Nephron progenitor cell (in vitro differentiated cells): ENCODE measurements at places on chromosomes 3 and 15.

- H3K27ac ChIP-seq = no peak overlapping the region
- H3K36me3 ChIP-seq = no peaks in the 10 kb centered on the region
- peaks cover 12% of the 10 kb centered on the region for H3K4me1 ChIP-seq
- H3K4me3 ChIP-seq = no peak overlapping the region
- DNase-seq = no peak
These were observed 1.6 kb upstream of the GCNT3 start for GRCh38 chr15:59609730-59610712.

GRCh38 chr3:134378818-134379217 lies 4.6 kb upstream of the AMOTL2 start:
- peaks cover 41% of the 10 kb centered on the region for H3K4me1 ChIP-seq
- no peaks in the 10 kb centered on the region for H3K36me3 ChIP-seq
- DNase-seq = no peak
- H3K4me3 ChIP-seq = no peak overlapping the region
- no peak overlapping the region for H3K27ac ChIP-seq
- H3K27me3 ChIP-seq = peaks cover 23% of the 10 kb centered on the region

DNA sequence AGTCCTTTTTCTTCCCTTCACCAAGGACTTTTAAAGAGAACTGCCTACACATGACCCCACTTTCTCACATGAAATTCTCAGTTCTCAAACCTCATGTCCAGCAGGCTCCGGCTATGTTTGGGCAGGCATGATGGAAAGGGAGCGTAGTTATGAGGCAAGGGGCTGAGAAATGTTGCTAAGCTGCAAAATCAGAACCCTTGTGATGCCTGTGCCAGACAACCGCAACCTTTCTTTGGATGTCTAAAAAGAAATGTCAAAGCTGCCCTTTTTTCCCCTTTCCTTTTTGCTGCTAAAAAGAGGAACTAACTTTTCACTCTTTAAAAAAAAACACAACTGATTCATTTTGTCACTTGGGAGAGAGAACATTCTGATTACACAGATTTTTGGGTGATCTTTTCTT lies 19.2 kb downstream of the GNB4 start:
- no peak overlapping the region for H3K27ac ChIP-seq
- H3K4me1 ChIP-seq = peaks cover 26% of the 10 kb centered on the region
- no peaks in the 10 kb centered on the region for H3K27me3 ChIP-seq
- no peak for DNase-seq
- H3K36me3 ChIP-seq = peaks cover 13% of the 10 kb centered on the region

- no peak for DNase-seq
- H3K27ac ChIP-seq = no peak overlapping the region
- H3K4me1 ChIP-seq = peaks cover 80% of the 10 kb centered on the region
- no peaks in the 10 kb centered on the region for H3K36me3 ChIP-seq
- H3K27me3 ChIP-seq = peaks cover 15% of the 10 kb centered on the region
- H3K4me3 ChIP-seq = no peak overlapping the region
These were observed 487.4 kb upstream of the PROK2 start for GRCh38 chr3:72272356-72272755.

DNA sequence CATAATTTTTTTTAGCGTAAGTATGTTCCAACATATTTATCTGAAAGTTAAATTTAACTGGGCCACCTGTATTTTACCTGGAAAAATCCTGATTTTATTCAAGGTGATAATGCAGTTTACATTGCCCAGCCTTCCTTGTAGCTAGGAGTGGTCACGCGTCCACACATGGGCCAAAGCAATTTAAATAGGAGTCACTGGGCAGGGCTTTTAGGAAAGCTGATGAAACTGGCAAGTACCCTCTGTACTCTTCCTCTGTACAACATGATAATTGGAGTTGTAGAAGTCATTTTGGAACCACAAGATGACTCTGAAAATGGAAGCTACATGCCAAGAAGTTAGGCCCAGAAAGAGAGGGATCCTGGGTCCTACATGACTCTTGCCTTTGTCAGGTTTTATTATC lies 9.5 kb downstream of the BTD start:
- H3K27me3 ChIP-seq = peaks cover 3% of the 10 kb centered on the region
- H3K4me1 ChIP-seq = no peaks in the 10 kb centered on the region
- H3K4me3 ChIP-seq = no peak overlapping the region
- H3K36me3 ChIP-seq = peaks cover 2% of the 10 kb centered on the region
- DNase-seq = no peak

GRCh38 chr3:171393032-171393744 lies 67.0 kb downstream of the TNIK start:
- peak overlapping the region; percentile 68 for H3K27ac ChIP-seq
- H3K27me3 ChIP-seq = peaks cover 3% of the 10 kb centered on the region
- H3K4me1 ChIP-seq = peaks cover 22% of the 10 kb centered on the region
- DNase-seq = no peak

DNA sequence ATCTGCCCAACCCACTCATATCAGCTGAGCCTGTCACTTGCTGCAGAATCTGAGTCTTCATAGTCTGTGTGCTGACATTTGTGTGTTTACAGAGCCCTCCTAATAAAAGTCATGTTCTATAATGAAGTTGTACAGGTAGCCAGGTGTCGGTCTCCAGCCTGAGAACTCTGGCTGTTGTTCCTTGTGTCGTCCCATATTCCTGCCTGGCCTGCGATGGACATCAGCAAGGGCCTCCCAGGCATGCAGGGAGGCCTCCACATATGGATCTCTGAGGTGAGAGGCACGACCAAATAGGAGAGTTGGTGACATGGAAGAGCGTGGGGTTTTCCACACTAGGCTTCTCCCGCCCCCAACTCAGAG lies 2.9 kb downstream of the VILL start:
- H3K4me3 ChIP-seq = peak overlapping the region; percentile 84
- H3K36me3 ChIP-seq = peaks cover 16% of the 10 kb centered on the region
- H3K27me3 ChIP-seq = peaks cover 38% of the 10 kb centered on the region
- H3K27ac ChIP-seq = no peak overlapping the region

- no peaks in the 10 kb centered on the region for H3K36me3 ChIP-seq
- no peak overlapping the region for H3K27ac ChIP-seq
- H3K4me1 ChIP-seq = peaks cover 4% of the 10 kb centered on the region
- peaks cover 6% of the 10 kb centered on the region for H3K27me3 ChIP-seq
- H3K4me3 ChIP-seq = no peak overlapping the region
- no peak for DNase-seq
These were observed 37.3 kb upstream of the FXR1 start for GRCh38 chr3:180875124-180875698.

DNA sequence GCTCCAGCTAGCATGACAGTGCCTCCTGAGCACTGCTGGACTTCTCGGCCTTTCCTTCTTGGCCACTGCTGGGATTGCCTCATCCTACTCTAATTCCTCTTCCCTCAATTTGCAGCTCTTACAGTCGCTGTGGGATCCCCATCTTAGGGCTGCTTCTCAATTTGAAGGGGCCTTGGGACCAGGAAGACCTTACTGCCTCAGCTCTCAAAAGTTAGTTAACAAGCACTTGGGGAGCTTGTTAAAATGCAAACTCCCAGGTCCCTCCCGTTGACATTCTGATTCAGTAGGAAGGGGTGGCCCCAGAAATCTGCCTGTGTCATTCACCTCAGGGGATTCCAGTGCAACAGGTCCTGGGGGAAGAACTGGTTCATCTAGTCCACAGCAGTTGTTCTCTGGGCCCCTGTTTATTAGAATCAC lies 14.8 kb downstream of the BDH1 start:
- peaks cover 13% of the 10 kb centered on the region for H3K4me1 ChIP-seq
- H3K36me3 ChIP-seq = peaks cover 9% of the 10 kb centered on the region
- no peak overlapping the region for H3K4me3 ChIP-seq
- H3K27me3 ChIP-seq = peaks cover 14% of the 10 kb centered on the region

DNA sequence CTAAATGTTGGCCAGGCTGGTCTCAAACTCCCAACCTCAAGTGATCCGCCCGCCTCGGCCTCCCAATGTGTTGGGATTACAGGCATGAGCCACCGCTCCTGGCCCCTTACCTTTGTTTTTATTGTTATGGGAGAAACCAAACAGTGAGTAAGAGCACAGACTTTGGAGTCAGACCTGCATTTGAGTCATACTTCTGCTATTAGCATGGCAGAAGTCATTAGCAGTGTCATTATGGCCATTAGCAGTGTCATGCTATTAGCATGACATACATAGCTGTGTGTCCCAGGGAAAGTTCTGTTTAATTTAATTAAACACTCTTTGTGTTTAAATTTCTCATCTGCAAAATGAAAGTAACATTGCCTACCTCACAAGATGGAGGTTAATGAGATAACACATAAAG lies 54.8 kb downstream of the SQOR start:
- H3K4me3 ChIP-seq = no peak overlapping the region
- H3K27me3 ChIP-seq = peaks cover 13% of the 10 kb centered on the region
- no peak overlapping the region for H3K27ac ChIP-seq
- no peak for DNase-seq

DNA sequence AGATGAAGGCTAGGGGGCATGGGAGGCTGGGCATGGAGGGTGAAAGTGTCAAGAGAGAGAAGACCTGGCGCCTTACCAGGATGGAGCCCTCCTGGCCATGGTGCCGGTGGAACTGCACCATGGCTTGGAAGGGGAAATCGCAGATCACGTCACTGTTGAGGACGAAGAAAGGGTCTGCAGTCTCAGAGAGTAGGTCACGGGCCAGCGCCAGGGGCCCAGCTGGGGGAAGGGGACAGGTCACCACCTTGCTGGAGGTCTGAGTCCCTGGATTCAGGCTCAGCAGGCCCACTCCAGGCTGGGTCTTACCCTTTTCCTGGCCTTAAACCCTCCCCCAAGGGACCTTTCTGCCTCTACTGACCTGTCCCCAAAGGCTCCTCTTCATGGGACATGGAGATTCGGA lies 855 bp downstream of the GMPPB start:
- no peaks in the 10 kb centered on the region for H3K27me3 ChIP-seq

- peaks cover 4% of the 10 kb centered on the region for H3K36me3 ChIP-seq
- no peak overlapping the region for H3K4me3 ChIP-seq
- H3K4me1 ChIP-seq = no peaks in the 10 kb centered on the region
- no peak for DNase-seq
- H3K27ac ChIP-seq = no peak overlapping the region
These were observed 39.5 kb downstream of the TIGIT start for GRCh38 chr3:114333180-114333922.

GRCh38 chr3:89957451-89957850 lies 850.0 kb downstream of the EPHA3 start:
- no peaks in the 10 kb centered on the region for H3K27me3 ChIP-seq
- DNase-seq = no peak
- H3K36me3 ChIP-seq = peaks cover 5% of the 10 kb centered on the region
- H3K27ac ChIP-seq = no peak overlapping the region
- no peak overlapping the region for H3K4me3 ChIP-seq

DNA sequence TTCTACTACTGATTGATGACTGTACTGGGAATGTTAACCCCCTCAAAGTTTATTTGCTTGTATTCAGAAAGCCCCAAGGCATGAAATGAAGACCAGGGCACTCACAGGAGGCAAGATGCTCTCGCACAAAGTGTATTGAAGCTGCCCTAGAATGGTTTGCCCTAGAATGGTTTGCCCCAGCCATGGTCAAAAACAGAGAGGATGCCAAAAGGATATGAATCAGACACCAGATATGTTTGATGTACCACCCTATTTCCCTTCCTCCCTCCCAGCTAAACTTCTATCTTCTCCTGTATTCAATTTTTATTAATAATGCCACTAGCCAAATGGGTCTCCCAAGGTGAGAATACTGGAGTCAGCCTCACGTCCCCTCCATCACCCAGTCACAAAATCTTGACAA lies 101.3 kb downstream of the TMCO5A start:
- H3K4me3 ChIP-seq = no peak overlapping the region
- no peaks in the 10 kb centered on the region for H3K27me3 ChIP-seq
- H3K36me3 ChIP-seq = no peaks in the 10 kb centered on the region
- no peak overlapping the region for H3K27ac ChIP-seq
- no peaks in the 10 kb centered on the region for H3K4me1 ChIP-seq

- no peak for DNase-seq
- H3K4me1 ChIP-seq = peaks cover 28% of the 10 kb centered on the region
- H3K36me3 ChIP-seq = peaks cover 67% of the 10 kb centered on the region
- H3K27ac ChIP-seq = peak overlapping the region; percentile 38
These were observed 7.0 kb downstream of the EIF4A2 start for GRCh38 chr3:186790261-186790981.

GRCh38 chr3:23253214-23253613 lies 50.1 kb downstream of the UBE2E2 start:
- peaks cover 5% of the 10 kb centered on the region for H3K36me3 ChIP-seq
- H3K4me1 ChIP-seq = no peaks in the 10 kb centered on the region
- no peaks in the 10 kb centered on the region for H3K27me3 ChIP-seq
- no peak overlapping the region for H3K27ac ChIP-seq

GRCh38 chr3:194787650-194788049 lies 102.0 kb downstream of the FAM43A start:
- H3K27ac ChIP-seq = no peak overlapping the region
- H3K27me3 ChIP-seq = no peaks in the 10 kb centered on the region
- no peak for DNase-seq
- H3K4me1 ChIP-seq = peaks cover 34% of the 10 kb centered on the region
- no peak overlapping the region for H3K4me3 ChIP-seq

DNA sequence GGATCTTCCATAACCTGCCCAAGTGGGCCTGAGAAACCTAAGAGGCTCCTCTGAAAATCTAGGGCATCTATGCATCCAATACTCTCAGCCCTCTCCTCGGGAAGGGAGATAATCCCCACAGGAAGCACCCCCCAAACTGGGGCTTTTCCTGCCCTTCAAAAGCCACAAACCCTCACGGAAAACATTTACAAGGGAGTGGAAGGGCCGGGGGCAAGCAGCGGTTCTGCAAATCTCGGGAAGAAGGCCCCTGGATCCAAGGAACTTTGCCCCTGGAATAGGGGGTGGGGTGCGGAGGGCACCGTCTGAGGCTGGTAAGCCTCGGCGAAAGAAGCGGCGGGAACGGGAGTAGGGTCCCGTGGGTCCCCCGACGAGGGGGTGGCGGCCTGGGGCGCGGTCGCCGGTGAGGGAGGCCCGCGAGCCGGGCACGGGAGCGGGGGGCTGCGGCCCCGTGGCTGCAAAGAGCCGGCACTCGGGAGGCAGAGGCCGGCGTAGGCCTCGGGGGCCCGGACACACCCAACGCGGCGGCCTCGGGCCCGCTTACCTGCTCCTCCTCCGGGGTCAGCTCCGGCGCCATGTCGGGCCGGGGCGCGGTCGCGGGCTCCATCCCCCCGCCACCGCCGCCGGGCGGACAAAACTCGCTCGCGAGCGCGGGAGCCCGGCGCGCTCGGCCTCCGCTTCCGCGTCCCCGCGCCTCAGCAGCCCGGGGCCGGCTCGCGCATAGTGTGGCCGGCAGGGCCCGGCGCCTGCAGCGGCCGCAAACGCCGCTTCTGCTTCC lies 755 bp downstream of the PTPN9 start:
- DNase-seq = peak; percentile 47
- no peaks in the 10 kb centered on the region for H3K27me3 ChIP-seq
- H3K36me3 ChIP-seq = peaks cover 10% of the 10 kb centered on the region
- peaks cover 29% of the 10 kb centered on the region for H3K4me1 ChIP-seq

DNA sequence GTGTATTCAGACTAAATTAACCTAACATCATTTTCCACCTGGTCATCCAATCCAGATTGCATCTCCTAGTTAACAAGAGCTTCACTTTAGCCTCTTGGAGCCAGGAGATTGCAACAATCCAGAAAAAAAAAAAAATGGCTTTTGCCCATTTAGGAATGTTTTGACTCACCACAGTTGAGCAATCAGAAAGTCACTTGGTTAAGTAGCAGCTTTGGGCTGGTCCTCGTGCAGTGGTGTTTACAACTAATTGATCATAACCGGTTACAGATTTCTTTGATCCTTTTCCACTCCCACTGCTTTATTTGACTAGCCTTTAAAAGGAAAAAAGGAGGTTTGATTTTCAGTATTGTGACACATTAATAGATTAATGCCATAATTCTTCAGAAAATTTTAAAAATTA lies 688.8 kb upstream of the CCDC54 start:
- DNase-seq = no peak
- H3K27me3 ChIP-seq = no peaks in the 10 kb centered on the region

- DNase-seq = no peak
- H3K27me3 ChIP-seq = peaks cover 6% of the 10 kb centered on the region
- H3K27ac ChIP-seq = no peak overlapping the region
- H3K36me3 ChIP-seq = no peaks in the 10 kb centered on the region
These were observed 419.5 kb downstream of the EDEM1 start for GRCh38 chr3:5606884-5607472.
